ENCODE measurements at places on chromosomes 7 and 10.

DNA sequence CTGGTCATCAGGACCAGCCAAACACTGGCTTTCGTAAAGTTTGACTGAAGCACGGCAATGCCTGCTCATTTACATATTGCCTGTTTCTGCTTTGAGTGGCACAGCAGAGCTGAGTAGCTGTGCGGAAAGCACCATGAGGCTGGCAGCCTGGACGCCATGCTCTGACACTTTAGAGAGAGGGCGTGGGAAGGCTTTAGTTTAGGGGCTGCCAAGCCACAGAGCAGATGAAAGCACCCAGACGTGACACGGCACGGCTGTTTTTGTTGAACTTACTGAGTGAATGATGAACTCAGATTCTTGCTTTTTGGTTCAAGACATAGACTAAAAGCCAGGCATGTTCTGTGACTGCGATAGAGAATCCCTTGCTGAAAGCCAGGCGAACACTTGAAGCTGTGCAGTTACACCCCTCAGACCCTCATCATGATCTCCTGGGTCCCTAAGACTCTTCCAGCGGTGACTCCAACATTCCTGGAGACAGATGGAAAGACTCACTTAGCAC, 182.1 kb downstream of the ZMYND11 start:
- no peak for DNase-seq

- no peak for DNase-seq
Measured at GRCh38 chr10:4353964-4354363, 472.0 kb upstream of the AKR1E2 start.

- no peak for DNase-seq
Measured at GRCh38 chr10:89388806-89389205, 3.6 kb upstream of the IFIT1 start.

DNA sequence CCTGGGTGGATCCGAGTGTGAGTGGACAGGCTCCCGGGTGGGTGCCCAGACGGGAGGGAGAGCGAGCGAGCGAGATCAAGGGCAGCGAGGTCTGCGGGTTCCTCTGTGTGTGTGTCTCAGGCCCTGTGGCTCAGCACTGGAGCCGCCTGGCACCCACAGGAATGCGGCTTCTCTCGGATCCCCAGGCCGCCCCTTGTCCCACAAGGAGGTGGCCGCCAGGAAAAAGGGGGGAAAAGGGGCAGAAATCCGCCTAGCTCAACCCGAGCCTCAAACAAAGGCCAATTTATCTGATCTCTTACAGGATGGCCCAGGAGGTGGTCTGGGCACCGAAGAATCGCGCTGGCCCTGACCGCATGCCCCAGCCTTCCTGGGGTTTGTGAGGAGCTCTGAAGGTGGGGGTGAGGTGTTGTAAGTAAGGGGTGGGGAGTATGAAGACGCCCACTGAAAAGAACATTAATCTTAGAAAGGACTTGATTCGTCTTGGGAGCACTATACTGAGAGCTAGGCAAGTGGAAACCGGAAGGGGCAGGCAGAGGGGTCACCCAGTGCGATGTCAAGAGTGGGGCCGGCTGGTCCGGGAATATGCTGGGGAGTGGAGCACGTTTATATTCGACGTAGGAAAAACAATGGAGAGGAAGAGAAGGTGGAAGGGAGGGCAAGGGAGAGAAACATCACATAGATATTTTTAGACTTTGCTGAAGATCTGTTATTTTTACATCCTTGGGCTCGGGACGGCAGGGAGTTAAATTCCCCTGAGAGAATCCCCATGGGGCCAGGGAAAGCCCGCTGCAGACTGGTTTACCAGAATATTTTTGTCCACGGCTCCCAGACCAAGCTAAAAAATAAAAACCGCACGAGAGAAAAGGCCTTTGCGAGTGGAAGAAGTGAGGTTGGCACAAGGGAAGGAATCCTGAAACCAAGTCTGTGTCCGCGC, 7.2 kb downstream of the DLX5 start:
- peak; percentile 58 for DNase-seq

DNA sequence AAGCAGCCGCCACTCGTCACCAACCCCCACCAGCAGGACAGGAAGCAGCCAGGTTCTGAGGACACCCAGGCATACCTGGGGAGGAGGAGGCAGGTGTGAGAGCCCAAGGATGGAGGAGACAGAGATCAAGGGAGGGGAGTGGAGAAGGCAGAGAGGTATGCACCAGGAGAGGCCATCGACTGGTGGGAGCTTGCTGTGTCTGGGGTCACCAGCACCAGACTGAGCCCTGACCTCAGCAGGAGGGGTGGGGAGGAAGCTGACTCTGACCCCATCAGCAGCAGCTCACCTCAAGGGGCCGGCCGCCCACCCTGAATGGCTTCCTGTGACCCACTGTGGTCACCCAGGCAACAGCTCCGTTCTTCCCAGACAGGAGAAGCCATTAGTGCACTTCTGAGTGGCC, 7.8 kb downstream of the VIPR2 start:
- DNase-seq: no peak

GRCh38 chr10:771647-772046, 82.2 kb upstream of the DIP2C start:
- no peak for DNase-seq

GRCh38 chr7:37289367-37289766, 159.3 kb downstream of the ELMO1 start:
- no peak for DNase-seq

DNA sequence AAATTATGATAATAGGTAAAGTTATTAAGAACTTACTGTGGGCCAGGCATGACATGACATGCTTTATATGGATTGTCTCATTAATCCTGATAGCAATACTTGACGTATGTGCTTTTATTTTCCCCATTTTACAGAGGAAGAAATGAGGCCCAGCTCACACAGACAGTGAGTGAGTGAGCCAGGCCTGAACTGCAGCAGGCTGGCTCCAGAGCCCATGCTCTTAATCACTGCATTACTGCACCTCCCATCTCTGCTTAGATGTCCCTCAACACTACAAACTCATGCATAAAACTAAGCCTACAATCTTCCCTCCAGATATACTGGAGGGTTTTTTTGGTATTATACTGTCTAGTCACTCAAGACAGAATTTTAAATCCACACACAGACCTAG, 68.5 kb upstream of the OSBPL3 start:
- no peak for DNase-seq

DNA sequence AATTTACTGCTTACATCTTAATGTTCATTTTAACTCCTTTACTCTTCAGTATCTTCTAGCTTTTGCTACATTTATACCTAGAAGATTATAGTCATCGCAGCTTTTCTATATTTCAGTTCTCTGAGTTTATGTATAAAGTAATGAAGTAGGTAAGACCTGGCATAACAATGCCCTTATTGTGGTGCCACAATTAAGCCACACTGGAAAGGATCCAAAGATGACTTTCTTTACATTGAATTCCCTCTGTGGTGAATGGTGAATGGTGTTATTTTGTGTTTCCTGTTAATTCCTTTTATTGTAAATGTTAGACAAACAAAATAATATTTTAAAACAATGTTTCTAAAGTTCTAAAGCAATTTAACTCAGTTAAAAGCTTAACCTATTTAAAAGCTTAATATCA, 36.2 kb downstream of the SEMA3D start:
- DNase-seq: no peak

DNA sequence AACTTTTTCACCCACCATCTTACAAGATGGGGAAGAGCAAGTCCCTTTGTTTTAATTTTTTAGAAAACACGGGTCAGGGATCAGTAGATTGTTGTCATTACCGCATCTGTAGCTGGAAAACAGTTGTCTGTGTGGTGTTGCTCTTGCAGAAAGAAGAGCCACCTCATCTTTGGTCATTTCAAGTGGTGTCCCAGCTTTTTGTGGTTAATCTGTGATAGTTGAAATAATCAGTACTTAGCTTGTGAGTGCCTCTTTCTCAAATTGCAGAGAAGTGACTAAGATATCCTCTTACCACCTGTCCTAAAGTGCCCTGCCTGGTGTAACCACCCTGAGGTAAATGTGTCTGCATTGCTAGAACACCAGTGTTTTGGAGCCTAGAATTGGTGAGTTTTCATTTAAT, 5.5 kb downstream of the PRPF18 start:
- no peak for DNase-seq

- no peak for DNase-seq
Measured at GRCh38 chr7:26857506-26858240, 6.7 kb downstream of the SKAP2 start.

Measured in pancreas (tissue), 10 donors.